ENCODE measurements at places on chromosomes 1 and 21.

DNA sequence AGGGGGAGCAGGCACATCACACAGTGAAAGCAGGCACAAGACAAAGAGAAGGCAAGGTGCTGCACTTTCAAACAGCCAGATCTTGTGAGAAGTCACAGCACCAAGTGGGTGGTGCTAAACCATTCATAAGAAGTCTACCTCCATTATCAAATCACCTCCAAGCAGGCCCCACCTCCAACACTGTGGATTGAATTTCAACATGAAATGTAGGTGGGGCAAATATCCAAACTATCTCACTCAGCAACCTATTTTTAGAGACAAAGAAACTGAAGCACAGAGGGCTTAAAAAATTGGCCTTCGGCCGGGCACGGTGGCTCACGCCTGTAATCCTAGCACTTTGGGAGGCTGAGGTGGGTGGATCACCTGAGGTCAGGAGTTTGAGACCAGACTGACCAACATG, 90.4 kb downstream of the UBE2U start:
- no peak for DNase-seq

GRCh38 chr1:8679929-8680663, 137.3 kb downstream of the RERE start:
- DNase-seq: no peak

DNA sequence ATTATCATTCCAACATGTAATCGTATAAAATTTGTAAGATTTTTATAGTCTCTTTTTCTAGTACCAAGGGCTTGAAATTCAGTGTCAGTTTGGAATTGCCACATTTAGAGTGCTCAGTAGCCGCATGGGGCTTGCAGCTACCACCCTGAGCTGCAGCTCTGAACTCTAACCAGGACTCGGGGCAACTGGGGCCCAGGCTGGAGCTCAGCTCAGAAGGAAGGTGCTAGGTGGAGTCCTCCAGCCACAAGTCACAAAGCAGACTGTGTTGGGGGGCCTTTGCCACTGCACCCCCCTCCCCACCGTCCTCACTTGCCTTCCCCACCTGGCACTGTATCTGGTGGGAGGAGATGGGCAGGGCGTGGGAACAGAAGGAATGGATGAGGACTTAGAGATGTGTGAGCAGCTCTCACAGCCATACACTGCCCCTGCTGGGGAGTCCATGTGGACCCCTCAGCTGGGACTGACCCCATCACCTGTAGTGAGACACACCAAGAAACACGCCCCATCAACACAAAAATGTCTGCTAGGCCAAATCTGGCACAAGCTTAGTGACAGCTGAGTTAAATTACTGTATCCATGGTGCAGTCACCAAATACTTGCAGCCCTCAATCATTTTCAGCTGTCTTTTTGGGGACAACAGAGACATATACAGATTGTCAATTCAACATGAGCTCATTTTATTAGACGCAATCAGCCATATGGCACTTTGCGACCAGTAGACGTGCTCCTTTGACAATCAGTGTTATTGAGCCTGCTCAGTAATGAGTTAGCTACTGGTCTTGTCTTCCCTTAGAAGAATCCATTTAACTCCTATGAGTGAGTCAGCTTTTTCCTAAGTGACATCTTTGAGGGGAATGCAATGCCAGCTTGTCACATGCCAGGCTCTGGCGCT, 241.7 kb upstream of the RAB4A start:
- no peak for DNase-seq

GRCh38 chr1:30569384-30569783, 154.0 kb downstream of the MATN1 start:
- DNase-seq: no peak

- DNase-seq: no peak
Observed at GRCh38 chr21:25409978-25410377, 197.3 kb downstream of the MRPL39 start.

DNA sequence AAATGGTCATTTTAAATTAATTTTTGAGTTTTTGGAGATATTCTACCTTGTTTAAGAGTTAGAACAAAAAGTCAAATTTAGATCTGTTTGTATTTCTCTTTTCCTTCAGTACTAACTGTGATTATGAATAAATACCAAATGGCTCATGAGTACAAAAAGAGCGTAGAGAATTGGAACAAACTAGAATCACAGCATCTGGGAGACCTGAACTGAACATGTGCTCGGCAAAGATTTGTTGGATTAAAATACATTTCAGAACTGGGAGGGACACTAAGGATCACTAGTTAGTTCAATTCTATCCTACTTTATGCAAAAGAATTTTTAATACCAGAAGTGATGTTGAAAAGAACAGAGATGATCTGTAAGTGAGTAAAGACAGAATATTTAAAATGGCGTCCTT, 19.5 kb downstream of the OLFM3 start:
- DNase-seq: no peak

- no peak for DNase-seq
Observed at GRCh38 chr1:89918794-89919155, 76.1 kb upstream of the ZNF326 start.

- no peak for DNase-seq
Observed at GRCh38 chr1:28631713-28632112, 11.2 kb downstream of the TAF12 start.

DNA sequence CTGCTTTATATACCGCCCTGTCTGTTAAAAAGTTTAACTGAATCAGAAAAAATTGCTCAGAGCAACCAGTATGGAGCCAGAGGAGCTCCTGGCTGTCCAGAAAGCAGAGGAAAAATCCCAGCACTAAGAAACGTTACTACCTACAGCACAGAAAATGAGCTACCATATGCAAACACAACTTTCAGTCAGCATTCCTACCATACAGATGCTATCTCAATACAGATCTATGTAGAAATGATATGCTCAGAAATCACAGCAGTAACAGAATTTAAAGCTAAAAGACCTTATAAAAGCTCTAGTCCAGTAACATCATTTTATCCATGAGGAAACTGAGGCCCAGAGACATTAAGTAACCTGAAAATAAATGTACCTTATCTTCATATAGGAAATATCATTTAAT, 38.7 kb downstream of the PCNX2 start:
- DNase-seq: no peak

DNA sequence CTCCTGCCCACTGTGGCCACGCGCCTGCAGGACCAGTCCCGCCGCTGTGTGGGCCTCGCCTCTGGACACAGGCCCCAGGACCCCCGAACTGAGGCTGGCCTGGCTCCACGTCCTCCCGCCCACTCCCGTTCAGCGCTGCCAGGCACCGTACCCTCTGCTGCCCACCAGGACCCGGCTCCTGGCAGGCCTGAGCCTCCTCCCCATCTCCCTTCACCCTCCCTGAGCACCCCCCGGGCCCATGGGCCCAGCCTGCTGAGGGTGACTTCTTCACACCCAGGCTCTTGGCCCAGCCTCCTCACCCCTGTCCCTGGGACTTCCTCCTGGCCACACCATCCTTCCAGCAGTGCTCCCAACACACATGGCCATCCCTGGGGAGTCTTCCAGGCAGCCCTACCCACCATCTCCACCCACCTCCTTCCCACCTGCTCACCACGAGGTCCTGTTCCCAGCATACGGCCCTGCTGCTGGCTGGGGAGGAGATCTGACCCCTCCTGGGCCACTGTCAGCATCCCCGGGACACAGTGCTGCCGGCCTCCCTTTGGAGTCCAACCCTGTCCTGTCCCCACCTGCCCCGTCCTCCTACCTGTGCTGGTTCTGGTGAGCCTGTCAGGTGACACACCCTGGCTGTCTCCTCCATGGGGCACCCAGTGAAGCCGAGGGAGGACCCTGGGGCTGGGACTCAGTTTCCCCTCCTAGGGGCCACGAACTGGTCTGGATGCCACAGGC, 53.7 kb downstream of the SLX9 start:
- no peak for DNase-seq

GRCh38 chr1:107572674-107573211, 392.2 kb downstream of the VAV3 start:
- peak; percentile 83 for DNase-seq

DNA sequence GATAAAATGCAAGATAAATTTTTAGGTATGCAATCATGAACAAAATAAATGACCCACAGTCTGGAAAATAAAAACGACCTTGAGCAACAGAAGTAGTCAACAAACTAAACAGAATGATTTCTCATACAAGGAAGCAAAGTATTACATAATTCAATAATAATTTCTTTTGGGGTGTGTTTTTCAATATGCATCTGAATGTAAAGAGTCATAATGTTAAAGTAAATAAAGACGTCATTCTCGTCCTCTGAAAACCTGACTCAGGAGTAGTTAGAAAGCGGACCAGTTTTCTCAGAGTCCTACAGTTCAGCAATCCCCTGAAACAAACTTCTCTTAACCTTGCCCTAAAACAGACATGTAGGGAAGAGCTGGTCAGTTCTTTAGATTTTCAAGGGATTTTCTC, 18.6 kb downstream of the CDC42BPA start:
- no peak for DNase-seq
